WTC11 (cell line): ENCODE measurements at places on chromosomes 5 and 9.

- no peak for DNase-seq
Measured at GRCh38 chr5:38305148-38305547, 46.8 kb downstream of the EGFLAM start.

DNA sequence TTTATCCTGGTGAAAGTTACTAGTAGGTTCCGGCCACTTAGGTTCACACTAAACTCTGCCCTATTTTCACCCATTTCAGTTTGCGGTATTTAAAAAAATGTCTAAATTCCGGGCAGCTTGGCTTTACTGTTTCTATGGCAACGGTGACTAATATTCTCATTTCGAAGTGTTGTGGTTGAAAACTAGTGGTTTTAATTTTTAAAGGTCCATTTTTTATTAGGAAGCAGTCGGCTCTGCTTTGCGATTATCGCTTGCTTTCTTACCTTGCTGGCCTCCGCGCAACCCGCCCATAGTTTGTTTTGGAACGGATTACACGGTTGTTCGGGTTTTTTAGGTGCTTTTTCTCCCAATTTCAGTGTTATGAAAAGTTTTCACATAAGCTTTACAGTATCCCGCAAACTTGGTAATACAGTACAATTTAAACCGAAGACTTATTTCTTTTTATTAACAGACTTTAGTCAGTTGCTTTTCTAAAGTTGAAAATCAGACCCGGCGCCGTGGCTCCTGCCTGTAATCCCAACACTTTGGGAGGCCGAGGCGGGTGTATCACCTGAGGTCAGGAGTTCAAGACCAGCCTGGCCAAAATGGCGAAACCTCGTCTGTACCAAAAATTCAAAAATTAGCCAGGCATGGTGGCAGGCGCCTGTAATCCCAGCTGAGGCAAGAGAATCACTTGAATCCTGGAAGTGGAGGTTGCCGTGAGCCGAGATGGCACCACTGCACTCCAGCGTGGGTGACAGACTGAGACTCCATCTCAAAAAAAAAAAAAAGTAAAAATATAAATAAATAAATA is 1.6 kb downstream of the KDM4C start:
- no peak for DNase-seq

DNA sequence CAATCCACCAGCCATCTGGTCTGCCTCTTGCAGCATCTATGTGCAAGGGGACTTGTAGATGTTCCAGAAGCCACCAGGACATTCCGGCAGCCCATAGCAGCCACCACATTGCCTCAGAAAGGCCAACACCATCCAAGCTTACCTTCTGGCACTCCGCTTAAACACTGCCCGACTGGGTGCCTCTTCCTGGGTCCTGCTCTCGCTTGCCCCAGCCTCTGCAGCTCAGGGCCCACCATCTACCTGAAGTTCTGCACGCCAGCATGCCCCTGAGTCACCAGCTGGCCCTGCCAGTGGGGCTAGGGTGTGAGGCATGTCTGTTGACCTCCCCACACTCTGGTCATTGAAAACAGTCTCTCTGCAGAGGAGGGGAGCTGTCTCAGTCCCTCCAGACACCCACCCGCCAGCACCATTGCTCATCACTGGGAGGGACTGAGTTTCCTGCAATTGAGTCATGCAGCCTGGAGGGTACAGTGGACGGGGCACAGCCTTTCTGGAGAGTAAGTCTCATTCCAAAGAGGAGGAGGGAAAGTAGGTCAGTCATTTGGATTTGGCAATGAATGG is 16.9 kb upstream of the COL5A1 start:
- peak; percentile 2 for DNase-seq

DNA sequence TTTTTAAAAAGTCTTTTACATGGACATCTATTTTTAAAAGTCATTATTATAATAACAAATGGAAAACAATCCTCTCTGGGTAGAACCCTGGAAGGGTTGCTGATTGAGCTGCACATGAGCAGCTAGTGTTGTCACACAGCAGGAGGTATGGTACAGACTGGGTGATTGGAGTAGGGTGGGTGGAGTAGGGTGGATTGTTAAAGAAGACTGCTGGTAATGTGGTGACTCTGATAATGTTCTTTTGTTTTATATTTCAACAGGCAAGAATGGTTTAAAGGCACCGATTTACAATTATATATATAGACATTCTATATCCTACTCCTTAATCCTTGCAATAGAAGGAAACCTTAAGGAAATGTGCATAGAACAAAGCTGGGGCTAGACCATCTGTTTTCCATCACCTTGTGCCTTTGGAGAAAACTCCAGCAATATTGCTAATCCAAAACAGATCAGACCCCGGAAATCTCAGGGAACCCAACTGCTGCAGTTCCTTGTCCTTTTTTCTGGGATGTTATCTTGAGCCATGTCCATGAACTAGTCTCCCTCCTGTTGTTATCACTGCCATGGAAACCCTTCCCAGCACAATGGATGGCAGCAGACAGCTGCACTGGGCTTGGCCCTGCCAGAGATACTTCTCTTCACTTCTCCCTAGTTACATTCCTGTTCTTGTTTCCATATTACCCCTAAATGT is 129.7 kb downstream of the YIPF5 start:
- no peak for DNase-seq

- no peak for DNase-seq
Measured at GRCh38 chr5:66516550-66516949, 79.6 kb upstream of the MAST4 start.

- no peak for DNase-seq
Measured at GRCh38 chr9:134722120-134722701, 80.6 kb downstream of the COL5A1 start.

DNA sequence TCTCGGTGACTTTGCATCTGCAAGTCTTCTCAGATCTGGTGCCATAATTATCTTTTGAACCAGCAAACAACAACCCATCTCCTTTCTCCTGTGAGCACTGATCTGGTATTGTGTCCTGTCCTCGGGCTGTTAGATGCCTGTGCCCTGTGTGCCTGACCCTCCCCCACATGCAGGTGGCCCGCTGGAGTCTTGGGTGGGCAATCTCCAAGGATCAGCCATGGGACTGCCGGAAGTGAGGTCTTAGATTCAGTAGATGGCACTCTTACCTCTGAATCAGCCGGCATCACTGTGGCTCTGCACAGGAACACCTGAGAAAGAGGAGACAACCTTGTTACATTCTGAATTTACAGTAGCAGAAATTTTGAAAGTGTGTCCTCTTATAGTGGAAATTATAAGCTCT is 172.4 kb downstream of the IRX2 start:
- peak; percentile 31 for DNase-seq

DNA sequence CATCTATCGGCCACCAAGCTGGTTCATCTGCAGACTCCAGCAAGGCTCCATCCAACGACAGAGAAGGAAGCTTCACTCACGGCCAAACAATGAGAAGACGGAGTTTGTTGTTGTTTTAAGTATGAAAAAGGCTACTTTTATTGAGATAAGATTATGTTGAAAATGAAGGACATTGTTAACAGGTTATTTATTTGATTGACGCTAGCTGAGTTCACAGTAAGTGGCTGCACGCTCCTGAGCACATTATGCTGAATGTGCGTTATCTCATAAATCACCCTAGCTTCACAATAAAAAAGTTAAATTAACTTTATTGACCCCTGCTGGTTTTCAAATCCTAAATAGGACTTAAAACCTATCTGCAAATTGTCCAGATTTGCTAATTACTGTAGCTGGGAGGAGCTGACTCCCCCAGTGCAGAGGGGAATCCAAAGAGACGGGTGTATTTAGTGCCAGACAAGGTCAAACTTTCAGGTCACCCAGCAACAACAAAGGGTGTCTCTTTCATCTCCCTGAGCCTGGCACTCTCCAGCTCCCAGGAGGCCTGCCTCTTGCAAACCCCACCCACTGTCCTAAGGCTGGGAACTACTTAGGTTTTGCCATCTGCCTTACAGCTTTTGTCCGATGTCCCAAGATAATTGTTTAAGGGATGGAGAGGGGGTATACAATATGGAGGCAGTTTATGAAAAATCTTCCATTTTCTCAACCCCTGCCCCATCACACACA is 129.2 kb downstream of the ZDHHC21 start:
- no peak for DNase-seq

DNA sequence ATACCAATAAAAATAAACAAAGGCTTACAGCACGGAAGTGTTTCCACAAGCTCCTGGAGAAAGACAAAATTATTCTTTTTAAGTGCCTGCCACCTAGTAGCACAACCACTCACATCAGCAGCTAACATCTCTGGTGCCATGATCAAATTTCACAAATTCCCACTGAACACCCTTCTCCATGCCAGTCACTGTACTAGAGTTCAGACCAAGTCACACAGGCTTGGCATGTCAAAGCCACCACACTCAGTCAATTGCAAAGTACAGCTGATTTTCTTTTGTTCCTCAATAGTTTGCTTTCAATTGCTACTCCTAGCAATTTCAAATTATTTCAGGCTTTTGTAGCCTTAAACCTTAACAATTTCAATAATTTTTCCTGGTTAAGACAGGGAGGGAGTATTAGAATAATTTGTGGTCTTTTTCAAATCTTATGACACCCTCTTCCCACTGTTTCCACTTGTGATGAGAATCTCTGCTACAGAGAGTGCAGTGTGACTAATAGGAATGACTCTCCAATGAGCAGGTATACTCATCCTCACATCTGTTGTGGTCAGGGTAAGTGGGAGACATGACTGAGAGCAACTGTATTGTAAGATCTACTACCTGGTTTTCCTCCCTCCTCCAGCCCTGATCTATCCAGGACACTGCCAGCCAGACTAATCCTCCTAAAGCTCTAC is 46.2 kb downstream of the RNF145 start:
- DNase-seq = no peak

DNA sequence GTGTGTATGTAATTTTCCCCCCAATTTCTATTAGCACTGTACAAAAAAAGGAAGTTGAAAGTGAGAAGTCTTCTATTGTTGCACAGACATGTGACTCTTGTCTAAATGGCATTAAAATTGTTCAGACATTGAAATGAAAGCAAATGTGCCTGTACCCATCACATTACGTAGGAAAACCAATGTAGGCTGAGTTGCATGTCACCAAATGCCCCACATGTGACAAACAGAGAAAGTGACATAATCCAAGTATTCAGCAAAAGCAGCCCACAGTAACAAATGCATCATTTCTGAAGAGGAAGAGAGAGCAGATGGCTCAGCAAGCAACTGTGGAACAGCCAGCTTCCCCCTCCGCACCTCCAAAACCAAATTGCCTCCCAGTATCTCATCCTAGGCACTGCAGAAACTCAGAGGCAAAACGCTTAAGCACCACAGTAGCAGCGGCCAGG is 161.5 kb upstream of the NR4A3 start:
- DNase-seq = no peak

DNA sequence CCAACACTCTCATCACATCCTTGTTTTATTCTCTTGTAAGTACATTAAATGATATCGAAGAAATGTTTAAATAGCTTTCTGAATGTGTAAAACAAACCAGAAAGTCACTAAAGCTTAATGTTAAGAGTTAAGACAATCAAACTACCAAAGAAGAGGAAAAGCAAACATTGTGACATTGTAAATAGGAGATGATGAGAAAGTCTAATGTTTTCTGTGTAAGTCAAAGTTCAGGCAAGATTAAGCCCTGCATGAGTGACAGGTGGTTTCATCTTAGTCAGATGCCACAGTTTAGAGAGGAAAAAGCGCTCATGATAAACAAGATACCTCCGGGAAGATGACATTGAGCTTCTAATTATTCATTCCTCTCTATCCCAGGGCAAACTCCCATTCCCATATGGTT is 50.9 kb upstream of the PHYKPL start:
- DNase-seq = no peak

GRCh38 chr5:149672701-149673476 is 57.2 kb upstream of the PPARGC1B start:
- DNase-seq = no peak

DNA sequence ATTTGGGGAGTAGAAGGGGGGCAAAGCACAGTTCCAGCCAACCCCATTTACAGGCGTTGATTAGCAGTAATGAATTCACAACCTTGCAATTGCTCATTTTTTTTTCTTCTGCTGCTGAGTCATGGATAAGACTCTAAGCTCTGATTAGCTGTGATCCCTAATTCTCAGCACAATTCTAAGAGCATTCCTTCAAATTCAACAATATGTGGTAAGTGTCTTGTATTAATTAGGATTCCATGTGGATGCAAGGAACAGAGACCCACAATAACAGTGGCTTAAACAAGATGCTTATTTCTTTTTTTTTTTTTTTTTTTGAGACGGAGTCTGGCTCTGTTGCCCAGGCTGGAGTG is 133.4 kb downstream of the PALM2AKAP2 start:
- no peak for DNase-seq

DNA sequence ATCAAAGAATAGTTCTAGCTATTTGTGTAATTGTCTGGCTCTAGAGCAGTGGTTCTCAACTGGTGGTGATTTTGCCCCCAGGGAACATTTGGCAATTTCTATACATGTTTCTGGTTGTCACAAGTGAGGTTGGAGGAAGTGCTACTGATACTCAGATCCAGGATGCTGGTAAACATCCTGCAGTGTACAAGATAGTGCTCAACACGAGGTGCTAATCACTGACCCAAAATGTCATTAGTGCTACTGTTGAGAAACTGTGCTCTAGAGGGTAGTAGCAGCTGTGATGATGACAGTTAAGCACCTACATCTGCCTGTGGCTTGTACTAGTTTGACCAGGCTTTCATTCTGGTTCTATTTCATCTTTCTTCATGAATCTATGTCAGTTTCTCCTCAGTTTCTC is 22.1 kb downstream of the LRRC19 start:
- DNase-seq = no peak

DNA sequence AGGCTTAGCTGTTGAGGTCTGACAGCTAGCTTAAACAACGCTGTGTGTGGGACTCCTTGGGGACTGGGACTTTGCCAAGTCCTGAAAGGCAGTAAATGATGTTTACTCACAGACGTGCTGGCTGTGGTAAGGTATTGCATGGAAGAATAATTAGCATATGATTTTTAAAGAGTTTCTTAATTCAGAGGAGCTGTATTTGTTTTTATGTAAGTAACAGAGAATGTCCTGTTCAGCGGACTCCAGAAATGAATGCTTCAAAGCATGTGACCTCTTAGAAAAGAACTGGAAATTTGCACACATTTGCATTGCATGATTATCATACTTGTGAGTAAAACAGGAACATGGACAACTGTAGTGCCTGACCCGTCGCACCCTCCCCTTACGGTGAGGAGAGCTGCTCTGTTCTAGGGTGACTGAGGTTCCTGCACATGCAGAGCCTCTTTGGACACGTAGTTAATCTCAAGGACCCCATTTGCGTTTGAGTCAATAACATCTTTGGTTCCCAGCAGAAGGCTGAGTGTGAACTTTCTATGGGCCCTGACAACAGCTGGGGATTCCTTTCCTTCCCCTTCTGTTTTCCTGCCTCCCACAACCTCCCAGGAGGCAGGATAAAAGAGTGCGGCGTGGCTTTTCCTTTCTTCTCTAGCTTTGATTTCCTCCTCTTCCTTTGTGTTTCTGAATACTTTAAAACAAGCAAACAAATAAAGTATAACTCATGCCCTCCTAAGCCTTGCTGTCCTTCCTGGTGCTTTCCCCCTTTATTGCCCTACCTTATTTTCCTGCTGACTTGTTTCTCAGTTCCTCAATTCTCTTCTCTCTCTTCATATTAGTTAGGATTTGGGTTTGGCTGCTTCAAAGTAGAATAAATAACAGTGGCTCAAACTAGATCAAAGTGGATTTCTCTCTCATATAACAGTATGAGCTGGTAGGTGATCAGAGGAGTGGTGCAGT is 157.2 kb upstream of the CD180 start:
- DNase-seq = no peak
